ENCODE measurements at places on chromosomes 4 and X.
A peak's percentile ranks its signal among the peaks of the same experiment; 100 is the strongest.

GRCh38 chrX:153627675-153628111 is 19.3 kb upstream of the DUSP9 start:
- DNase-seq = no peak

GRCh38 chr4:152258391-152258790 is 277.5 kb downstream of the FBXW7 start:
- no peak for DNase-seq

GRCh38 chr4:142809559-142809958 is 36.5 kb downstream of the INPP4B start:
- DNase-seq = no peak

- DNase-seq = peak; percentile 25
These were observed 34.1 kb upstream of the HHIP start for GRCh38 chr4:144611850-144612249.

- DNase-seq = no peak
These were observed 24.7 kb downstream of the SLC9B1 start for GRCh38 chr4:102994803-102995202.

All from EH (cell line).